Astrocyte of the cerebellum (primary cell): ENCODE measurements at places on chromosomes 11 and 22.
A peak's percentile ranks its signal among the peaks of the same experiment; 100 is the strongest.

- no peak for DNase-seq
Measured at GRCh38 chr11:44407211-44407996, 97.5 kb upstream of the ALX4 start.

- DNase-seq = no peak
Measured at GRCh38 chr11:29281271-29281777, 735.5 kb downstream of the KCNA4 start.

- DNase-seq = no peak
Measured at GRCh38 chr11:133153031-133153430, 379.3 kb downstream of the OPCML start.

- no peak for DNase-seq
Measured at GRCh38 chr11:21110415-21110814, 441.0 kb downstream of the NELL1 start.

GRCh38 chr22:37887584-37888378 lies 18.3 kb upstream of the MICALL1 start:
- DNase-seq = peak; percentile 77

GRCh38 chr11:32280339-32280738 lies 155.0 kb downstream of the WT1 start:
- DNase-seq = no peak

GRCh38 chr11:119742263-119742861 lies 13.4 kb upstream of the NECTIN1 start:
- no peak for DNase-seq

GRCh38 chr11:79087961-79088318 lies 352.9 kb downstream of the TENM4 start:
- DNase-seq = no peak

DNA sequence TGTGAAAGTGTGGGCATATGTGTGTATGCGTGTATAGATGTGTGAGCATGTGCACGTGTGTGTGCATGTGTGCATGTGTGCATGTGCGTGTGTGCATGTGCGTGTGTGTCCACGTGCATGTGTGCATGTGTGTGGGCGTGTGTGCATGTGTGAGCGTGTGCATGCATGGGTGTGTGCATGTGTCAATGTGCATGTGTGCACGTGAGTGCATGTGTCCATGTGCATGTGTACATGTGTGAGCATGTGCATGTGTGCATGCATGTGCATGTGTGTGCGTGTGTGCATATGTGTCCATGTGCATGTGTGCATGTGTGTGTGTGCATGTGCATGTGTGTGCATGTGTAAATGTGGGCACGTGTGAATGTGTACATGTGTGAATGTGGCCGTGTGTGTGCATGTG lies 95.3 kb downstream of the ST3GAL4 start:
- no peak for DNase-seq

DNA sequence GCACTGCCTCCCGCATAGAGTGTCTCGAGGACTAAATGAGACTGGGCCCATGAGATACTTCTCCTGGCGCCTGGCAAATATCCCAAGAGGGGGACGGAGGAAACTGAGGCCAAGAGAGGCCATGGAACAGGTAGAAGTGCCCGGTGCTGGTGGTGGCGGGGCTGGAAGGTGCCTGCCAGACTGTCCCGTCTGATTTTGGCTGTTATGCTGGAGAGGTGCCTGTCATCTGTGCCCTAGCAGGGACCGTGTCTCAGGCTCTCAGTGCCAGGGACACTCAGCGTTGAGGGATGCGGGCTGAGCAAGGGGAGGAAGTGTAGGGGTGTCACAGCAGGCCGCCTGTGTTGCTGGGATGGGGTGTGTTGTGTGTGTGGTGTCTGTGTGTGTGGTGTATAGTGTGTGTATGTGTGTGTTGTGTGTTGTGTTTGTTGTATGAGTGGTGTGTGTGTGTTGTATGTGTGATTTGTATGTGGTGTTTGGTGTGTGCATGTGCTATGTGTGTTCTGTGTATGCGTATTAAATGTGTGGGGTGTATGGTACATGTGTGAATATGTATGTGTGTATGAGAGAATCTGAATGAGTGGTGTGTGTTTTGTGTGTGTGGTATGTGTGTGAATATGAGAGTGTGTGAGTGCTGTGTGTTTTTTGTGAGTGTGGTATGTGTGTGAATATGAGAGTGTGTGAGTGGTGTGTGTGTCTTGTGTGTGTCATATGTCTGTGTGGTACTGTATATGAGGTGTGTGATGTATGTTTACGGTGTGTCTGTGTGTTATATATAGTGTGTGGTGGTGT lies 21.3 kb upstream of the SHISAL1 start:
- no peak for DNase-seq

- DNase-seq = no peak
Measured at GRCh38 chr22:37240240-37240940, 3.7 kb downstream of the RAC2 start.

- no peak for DNase-seq
Measured at GRCh38 chr11:66285250-66285947, 3.5 kb downstream of the YIF1A start.

DNA sequence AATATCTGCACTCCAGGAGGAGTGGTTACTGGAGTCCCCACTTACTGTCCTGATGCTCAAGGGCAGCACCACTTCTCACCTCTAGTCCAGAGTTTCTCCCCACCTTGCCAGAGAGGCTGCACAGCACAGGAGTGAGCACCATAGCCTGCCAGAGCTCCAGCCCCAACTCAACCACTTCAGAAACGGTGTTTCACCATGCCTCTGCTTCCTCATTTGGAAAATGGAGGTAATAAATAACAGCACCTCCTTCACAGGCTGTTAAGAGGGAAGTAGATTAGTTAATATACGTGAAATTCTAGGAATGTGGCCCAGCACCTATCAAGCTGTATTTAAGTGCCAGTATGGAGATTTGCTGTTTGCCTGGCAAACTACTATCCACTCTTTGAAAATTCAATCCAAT lies 63.0 kb downstream of the GALNT18 start:
- no peak for DNase-seq

GRCh38 chr11:14202251-14203196 lies 156.5 kb downstream of the RRAS2 start:
- DNase-seq = no peak

- no peak for DNase-seq
Measured at GRCh38 chr22:29128891-29129807, 56.3 kb downstream of the KREMEN1 start.

DNA sequence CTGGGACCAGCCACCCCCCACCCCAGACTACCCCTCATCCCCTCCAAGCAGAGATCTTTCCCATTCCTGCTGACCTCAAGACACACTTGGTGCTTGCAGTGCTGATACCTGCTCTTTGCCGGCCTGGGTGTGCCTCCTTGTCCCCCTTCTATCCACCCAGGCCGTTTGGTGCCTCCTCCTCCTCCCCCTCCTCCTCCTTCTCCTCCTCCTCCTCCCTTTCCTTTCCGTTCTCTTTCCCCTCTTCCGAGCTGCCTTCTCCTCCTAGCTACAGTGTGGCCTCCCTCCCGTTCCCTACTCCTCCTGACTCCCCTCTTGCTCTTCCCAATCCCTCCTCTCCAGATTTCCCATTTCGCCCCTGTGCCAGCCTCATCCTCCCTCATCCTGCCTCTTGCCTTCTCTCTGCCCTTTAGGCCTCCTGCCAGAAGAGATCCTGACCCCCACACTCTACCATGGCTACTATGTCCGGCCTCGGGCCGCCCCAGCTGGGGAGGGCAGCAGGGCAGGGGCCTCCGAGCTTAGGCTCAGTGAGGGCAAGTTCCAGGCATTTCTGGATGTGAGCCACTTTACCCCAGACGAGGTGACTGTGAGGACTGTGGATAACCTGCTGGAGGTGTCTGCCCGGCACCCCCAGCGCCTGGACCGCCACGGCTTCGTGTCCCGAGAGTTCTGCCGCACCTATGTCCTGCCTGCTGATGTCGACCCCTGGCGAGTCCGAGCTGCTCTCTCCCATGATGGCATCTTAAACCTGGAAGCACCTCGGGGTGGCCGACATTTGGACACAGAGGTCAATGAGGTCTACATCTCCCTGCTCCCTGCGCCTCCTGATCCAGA lies 712 bp downstream of the HSPB2 start:
- no peak for DNase-seq

DNA sequence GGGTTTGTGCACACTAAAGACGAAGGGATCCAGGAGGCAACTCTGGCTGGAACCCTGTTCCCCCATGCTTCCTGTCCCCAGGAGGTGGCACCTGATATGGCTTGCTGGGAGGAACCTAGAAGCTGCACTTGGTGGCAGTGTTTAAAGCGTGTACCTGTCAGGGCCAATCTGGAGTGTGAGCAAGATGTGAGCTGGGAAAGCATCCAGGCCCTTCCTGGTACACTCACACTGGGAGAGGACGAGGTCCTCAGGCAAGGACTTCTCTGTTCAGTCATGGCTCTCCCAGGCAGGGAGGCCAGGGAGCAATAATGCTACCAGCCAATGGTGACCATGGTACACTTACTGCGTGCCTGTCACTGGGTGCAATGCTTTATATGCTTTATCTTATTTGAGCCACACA lies 130.7 kb upstream of the NECTIN1 start:
- no peak for DNase-seq
